Pancreas (tissue), 10 donors: ENCODE measurements at places on chromosomes 6 and 20. TPM values are rescaled to one million over a fixed set of nuclear protein-coding genes. Genes with fewer than 3 reads are reported as not detected.

GRCh38 chr6:5293692-5294091, 32.4 kb downstream of the FARS2 start:
- no peak for DNase-seq

DNA sequence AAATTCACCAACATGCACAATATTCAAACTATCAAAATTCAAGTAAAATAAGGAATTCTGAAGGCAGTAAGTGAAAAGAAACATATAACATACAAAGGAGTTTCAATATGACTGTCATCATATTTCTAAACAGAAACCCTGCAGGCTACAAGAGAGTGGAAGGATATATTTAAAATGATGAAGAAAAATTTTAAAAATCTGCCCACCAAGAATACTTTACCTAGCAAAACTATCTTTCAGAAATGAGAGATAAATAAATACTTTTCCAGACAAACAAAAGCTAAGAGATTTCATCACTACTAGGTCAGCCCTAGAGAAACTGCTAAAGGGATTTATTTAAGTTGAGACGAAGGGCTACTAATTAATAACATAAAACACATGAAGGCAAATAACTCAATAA, 73.8 kb upstream of the MANEA start:
- no peak for DNase-seq

- DNase-seq = no peak
These were observed 74.0 kb downstream of the ZBTB2 start for GRCh38 chr6:151317103-151317994.

DNA sequence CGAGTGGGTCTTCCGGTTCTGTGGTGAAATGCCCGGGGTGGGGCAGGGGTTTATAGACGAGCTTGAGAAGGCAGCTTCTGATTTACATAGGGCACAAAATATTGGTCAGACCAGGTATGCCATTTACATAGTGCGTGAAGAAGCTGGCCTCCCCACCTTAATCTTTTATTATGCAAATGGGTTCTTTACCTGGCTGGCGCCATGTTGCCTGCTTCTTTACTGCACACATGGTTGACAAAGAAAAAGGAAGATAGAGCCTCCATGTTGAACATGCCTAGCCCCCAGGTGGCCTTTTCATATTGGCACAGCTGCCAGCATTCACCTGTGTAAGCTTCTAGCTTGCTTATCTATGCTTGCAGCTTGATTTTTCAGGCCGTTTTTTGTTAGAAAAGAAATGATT, 276.2 kb downstream of the PHACTR1 start:
- no peak for DNase-seq

The CLPSL1 gene
- 83.2 TPM for polyA plus RNA-seq
